ENCODE measurements at places on chromosomes 13 and 19.

- DNase-seq, result peak; percentile 81
Observed at GRCh38 chr13:114281351-114282040, at the start of gene UPF3A. TSS of gene UPF3A (plus strand) at chr13:114281601. CDS start at chr13:114281640, 39 bp downstream.

GRCh38 chr13:23021906-23022305 lies 158.9 kb upstream of the SGCG start:
- no peak for DNase-seq

DNA sequence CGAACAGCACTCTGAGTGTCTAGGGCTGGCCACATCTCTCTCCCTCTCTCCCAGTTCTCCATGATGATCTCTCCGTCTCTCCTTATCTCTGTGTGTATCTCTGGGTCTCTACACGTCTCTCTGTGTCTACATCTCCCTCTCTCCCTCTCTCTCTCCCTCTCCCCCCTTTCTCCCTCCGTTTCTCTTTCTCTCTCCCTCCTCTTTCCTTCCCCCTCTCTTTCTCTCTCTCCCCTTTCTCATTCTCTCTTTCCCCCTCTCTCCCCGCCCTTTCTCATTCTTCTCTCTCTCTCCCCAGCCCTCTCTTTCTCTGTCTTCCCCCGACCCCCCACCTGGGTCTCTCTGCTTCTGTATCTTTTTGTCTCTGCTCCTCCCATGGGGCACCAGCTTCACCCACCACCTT lies 21.3 kb upstream of the TNFAIP8L1 start:
- DNase-seq, result no peak

DNA sequence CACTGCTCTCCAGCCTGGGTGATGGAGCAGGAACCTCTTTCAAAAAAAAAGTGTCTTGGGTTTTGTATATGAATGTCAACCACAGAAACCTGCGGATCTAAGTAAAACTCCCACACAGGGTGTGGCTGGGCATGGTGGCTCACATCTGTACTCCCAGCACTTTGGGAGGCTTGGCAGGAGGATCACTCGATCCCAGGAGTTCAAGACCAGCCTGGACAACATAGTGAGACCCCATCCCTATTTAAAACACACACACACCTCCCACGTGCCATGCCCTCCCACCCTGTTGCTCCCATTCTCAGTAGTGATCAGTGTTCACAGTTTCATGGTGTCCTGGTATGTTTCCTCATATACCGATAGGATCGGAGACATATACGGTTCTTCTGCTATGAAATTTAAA lies 9.2 kb downstream of the TMED1 start:
- DNase-seq, result no peak

DNA sequence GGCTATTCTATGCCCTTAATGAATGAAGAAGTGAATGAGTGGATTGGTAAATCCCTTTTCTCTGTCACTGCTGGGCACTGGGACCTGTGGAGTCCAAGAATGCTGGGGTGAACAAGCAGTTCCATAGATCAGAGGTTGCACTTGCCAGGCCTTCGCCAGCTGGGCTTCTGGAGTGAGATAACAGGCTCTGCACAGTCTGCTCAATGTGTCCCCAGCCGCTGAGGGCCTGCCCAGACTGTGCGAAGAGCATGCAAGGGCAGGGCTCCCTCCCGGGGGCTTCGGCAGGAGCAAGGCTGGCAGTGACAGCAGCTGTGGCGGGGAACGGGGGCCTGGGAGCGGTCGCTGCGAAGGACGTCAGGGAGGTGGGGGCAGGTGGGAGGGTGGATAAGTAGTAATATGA lies 51.3 kb downstream of the ZNF536 start:
- no peak for DNase-seq

GRCh38 chr13:40478775-40479174 lies 187.7 kb downstream of the FOXO1 start:
- no peak for DNase-seq

GRCh38 chr13:66329988-66330451 lies 900.1 kb downstream of the PCDH9 start:
- DNase-seq, result no peak

DNA sequence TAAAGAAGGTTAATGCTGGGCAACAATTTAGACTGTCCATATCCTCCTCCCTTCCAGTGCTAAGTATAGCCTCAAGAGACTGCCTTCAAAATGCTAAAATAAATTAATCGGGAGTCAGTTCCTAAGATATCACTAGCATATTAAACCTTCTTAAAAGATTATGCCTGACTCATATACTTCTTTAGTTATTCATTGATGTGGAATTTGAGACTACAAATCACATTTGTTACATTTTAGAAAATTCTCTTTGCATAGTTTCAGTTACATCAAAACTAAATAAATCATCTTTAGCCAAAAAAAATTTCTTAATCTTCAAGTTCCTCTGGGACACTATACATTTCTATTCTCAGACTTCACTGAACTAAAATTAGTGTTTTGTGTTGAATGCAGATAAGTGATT lies 769.1 kb downstream of the PCDH9 start:
- DNase-seq, result no peak

DNA sequence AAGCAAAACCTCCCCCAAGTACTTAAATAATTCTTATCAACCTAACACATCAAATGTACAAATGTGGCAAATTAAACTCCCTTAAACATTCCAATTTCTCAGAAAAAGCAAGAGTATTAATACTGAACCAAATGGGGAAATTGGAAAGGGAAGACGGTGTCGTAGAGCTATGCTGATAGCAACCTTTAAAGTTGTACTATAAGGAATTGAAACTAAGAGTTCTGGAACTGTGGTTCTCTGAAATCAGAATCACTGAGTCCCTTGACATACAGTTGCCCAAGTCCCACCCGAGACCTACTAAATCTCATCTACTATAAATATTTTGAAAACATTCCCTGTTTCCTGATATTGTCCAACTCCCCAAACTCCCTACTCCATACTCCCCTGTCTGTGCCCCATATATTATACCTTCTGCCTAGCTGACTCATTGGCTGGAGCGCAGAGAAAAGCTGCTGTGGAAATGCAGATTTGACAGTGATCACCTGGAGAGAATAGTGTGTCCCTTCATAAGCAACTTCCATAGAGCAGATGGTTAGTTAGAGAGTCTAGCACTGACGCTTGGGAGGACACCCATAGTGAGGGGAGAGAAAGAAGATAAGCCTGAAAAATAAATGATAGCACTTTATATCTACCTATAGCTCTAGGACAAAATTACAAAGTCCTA lies 51.4 kb upstream of the ITM2B start:
- DNase-seq, result no peak

- DNase-seq, result no peak
Observed at GRCh38 chr13:32976056-32976805, 40.0 kb upstream of the KL start.

GRCh38 chr19:50537769-50538230 lies 24.1 kb upstream of the ASPDH start:
- DNase-seq, result peak; percentile 50

DNA sequence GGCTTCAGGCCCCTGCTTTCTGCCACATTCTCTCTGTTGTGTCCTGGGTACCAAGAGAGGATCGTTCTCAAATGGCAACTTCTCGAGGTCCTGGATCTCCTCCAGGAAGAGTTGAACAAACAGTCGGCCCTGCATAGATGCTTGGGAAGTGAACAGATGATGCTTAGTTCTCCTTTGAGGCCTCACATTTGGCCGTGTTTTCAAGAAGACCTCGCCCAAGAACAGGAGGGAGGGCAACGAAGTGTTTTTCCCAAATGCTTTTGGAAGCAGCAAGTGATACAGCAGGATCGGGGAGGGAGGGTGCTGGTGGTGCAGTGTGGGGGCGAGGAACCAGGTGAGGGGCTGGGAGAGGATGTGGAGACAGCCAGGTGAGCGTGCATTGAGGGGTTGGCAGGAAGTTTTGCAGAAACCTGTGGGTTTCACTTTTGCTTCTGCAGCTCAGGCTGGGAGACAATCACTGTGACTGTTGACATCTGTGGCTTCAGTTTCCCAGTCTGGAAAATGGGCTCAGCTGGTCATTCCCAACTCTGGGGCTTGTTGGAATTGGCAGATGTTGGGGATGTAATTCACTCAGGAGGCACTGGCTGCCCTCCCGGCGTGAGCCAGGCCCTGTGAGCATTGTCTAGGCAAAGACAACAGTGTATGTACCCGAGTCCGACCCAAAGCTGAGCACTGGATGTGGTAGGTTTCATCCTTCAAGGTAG lies 21.6 kb downstream of the MAST3 start:
- DNase-seq, result no peak

DNA sequence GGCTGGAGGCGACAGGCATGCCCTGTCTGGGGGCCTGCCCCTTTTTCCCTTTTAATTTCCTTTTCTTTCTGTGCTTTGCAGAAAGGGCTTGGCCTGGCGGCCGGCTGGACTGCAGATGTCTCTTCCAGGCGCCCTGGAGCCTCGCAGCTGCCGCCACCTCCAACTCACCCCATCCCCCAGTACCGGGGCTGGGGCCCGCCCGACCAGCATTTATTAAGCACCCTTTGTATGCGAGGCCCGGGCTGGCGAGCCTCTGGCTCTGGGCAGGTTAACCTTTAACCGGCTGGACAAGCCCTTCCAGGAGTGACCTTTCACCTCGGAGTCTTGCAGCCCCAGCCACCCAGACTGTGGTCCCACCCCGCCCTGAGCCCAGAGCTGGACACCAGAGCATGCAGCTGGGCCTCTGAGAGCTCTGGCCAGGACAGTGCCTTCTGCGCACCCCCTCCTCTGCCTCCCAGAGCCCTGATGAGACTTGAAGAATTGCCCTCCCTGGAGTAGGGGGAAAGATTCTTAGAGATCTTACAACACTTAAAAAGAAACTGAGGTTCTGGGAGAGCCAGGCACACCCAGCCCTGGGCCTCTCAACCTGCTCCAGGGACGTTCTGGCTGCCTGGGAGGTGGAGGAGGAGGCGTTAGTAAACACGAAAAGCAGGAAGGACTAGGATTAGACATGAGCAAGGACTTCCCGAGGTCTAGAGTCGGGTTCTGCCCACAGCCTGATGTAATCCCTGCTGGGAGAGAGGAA lies 1.1 kb upstream of the NR2F6 start:
- DNase-seq, result no peak

GRCh38 chr13:100433475-100433874 lies 155.1 kb downstream of the GGACT start:
- DNase-seq, result no peak

- DNase-seq, result no peak
Observed at GRCh38 chr19:34788074-34788473, 15.1 kb upstream of the ZNF599 start.

DNA sequence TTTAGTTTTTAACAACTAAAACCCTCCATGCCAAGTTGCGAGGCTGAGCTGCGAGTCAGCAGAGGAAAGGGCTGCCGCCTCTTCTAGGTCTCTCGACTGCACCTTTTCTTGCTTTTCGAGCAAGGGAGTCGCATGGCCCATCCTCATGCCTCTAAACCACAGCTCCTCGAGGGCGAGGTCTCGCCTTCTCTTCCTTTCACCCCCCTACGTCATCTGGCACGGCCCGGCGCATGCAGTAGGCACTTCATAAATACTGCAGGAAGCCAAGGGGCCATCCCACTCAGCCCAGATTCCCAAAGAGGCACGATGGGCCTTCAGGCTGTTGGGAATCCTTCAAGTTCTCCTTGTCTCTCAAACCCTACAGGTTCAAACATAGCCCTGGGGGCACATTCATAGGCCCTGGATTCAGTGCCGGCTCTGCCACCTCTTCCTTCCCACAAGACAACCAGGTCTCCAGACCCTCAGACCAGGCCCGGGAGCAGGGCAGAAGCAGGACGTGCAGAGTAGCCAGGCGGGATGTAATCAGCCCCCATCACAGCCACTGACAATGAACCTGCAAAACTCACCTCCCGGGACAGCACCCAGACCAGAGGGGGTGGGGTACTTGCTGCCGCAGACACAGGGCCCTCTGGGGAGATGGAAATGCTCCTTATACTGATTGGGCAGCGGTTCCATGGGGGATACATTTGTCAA lies 41.7 kb downstream of the GGACT start:
- no peak for DNase-seq

GRCh38 chr19:53818756-53819155 lies 5.4 kb downstream of the NLRP12 start:
- DNase-seq, result no peak

DNA sequence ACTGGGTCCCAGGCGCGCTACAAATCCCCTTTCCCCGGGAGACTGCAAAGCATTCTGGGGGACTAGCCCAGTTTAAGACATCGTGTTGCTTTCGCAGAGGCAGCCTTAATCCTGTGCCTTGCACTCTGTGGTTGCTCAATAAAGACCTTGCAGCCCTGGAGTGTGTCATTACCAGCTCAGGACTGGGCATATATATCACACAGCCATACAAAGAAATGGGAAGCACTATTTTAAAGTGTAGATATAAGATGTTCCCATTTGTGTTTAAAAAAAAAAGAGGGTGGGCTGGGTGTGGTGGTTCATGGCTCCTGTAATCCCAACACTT lies 11.1 kb downstream of the NAPA start:
- DNase-seq, result no peak

- no peak for DNase-seq
Observed at GRCh38 chr13:20772401-20773131, 1.2 kb downstream of the EEF1AKMT1 start.

GRCh38 chr13:22837980-22838647 lies 342.7 kb upstream of the SGCG start:
- DNase-seq, result no peak

Measured in activated CD8-positive, alpha-beta memory T cell treated with anti-CD3 and anti-CD28 coated beads for 1 hour (primary cell).